Effector CD8-positive, alpha-beta T cell (primary cell): ENCODE measurements at places on chromosomes 6 and 20.

DNA sequence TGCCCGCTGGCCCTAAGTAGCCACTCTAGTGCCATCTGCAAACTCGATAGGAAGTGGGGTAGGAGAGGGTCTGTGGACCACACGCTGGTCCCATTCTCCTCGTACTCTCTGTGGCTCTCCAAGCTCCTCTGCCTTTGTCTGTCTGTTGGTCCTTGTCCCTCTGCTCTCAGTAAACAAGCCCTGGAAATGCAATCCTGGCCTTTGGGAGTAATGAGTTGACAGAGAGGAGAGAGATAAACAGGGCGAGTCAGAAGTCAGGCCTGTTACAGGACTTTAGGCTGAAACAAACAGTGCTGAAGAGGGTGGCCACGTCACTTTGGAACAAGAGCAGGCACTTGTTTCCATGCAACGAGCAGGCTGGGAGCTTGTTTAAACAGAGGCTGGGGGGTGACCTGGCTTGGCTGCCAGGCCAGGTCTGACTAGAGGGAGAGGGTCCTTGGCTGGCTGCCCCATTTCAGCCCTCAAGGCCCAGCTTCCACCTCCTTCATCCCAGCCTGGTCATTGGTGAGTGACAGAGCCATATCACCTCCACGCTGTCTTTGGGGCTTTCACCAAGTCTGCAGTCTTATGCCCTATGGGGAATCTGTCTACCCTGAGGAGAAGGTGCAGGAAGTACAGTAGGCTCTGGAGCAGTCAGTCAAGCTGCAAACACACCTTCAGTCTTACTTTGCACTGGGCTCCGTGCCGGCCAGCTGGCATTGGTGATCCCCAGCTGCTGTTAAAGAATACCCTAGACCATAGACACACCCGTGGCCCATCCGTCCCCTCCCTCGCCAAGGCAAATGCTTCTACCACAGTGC is 22.6 kb downstream of the FOXP4 start:
- no peak for DNase-seq

DNA sequence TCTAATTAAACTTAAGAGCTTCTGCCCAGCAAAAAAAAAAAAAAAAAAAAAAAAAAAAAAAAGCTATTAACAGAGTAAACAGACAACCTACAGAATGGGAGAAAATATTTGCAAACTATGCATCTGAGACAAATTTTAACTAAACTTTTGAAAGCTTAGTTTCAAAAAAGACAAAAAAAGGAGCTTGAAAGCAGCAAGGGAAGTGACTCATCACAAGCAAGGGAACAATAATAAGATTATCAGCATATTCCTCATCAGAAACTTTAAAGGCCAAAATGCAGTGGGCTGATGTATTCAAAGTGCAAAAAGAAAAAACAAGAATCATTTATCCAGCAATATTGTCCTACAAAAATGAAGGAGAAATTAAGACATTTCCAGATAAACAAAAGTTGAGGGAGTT is 158.6 kb downstream of the RNF144B start:
- DNase-seq = no peak

DNA sequence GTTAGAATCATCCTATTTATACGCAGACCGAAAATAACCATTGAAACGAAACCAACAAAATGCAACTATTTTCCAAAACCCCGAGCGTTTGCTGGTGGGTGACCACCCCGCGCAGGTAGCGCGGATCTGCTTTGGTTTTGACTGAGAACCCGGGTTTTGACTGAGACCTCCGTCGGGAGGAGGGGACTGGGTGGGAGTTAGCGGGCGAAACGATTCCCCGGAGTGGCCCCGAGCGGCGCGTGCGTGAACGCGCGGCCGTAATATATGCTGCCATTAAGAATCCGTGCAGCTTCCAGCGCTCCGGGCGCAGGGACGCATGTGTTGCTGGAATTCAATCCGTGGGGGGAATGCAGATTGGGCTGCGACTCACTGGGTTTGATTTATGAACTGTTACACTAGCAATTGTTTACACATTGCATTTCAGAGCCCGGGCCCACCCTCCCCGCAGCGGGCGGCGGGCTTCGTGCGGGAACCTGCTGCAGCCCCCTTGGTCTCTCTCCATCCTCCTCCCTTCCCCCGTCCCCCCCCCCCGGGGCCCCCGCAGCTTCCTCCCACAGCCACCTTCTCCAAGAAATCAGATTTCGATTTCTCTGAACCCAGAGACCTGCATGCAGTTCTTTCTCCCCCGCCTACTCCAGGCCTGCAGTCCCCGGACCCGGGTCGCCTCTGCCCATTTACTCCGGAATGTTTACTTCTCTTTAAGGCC is 9.9 kb downstream of the NRN1 start:
- DNase-seq = no peak

GRCh38 chr20:44028868-44029847 is 114.5 kb downstream of the TOX2 start:
- no peak for DNase-seq

- no peak for DNase-seq
Measured at GRCh38 chr6:3286641-3287171, 28.0 kb downstream of the PSMG4 start.

DNA sequence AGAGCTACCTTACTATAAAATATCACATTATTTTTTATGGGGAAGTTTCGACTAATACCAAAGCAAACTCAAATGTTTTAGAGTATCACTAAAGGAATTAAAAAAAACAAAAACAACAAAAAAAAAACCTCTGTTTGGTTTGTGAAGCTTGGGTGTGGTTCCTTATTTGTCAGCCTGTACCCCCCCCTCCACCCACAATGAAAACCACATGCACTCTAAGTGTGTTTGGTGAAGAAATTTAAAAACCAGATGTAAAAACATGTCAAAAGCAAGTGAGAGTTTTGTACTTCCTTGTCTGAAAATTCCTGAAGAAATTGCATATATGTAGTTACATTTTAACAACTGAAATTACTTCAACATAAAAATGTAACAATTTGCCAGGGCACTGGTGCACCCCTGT is 3.1 kb downstream of the STK38 start:
- peak; percentile 48 for DNase-seq

DNA sequence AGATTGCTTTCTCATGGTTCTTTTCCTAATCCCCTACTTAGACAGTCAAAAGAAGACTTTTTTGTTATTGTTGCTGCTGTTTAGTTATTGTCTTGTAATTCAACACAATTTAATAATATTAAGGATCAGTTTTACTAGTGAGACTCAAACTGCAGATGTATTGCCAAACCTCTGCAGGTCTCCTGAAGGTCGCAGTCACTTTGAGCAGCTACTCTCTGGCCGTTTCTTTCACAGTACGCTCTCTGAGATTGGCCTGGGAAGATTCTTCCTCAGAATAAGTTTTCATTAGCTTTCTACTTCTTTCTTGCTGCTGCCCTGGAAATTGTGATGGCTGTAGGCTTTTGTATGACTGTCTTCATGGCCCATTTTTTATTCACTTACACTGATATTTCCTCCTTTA is 930.8 kb downstream of the QKI start:
- DNase-seq = no peak

DNA sequence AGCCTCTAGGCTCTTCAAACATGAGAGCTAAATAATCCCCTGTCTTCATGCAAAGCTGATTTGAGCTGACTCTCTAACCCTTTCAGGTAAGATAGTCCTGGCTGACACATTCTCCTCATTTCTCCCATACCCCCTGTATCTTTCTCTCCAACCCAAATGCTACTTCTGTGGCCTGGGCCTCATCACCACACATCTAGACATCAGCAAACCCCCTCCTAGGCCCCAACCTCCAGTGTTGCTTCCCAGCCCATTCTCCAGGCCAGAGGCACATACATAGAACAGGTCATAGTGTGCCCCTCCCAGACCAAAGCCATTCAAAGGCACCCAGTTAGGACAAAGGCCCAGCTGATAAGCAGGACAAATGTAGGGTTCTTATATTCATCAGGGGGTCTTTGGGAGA is 84.9 kb downstream of the ANKRD60 start:
- no peak for DNase-seq

DNA sequence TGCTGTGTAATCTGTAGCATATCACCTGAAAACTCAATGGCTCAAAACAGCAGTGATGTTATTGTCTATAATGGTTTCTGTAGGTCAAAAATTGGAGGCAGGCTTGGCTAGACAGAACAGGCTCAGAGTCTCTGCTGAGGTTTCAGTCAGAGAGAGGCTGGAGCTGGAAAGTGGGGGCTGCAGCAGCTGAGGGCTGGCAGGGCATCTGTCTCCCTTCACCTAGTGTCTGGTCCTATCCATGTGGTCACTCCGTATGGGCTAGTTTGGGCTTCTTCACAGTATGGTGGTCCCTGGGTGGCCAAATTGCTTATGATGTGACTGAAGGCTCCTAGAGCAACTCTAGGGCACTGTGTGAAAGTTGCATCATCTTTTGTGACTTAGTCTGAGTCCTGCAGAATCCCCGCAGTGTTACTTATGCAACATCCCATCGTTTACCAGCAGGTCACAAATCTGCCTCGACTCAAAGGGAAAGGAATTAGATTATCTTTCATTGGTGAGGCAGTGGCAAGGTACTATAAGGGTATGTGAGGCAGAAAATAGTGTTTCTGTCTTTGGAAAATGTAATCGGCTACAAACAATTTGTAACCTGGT is 497.0 kb downstream of the EPHA7 start:
- no peak for DNase-seq

GRCh38 chr20:53276143-53276542 is 304.0 kb downstream of the TSHZ2 start:
- no peak for DNase-seq

- DNase-seq = no peak
Measured at GRCh38 chr20:1086277-1087213, 31.9 kb upstream of the PSMF1 start.

- no peak for DNase-seq
Measured at GRCh38 chr6:110953633-110954303, 4.7 kb upstream of the GTF3C6 start.

DNA sequence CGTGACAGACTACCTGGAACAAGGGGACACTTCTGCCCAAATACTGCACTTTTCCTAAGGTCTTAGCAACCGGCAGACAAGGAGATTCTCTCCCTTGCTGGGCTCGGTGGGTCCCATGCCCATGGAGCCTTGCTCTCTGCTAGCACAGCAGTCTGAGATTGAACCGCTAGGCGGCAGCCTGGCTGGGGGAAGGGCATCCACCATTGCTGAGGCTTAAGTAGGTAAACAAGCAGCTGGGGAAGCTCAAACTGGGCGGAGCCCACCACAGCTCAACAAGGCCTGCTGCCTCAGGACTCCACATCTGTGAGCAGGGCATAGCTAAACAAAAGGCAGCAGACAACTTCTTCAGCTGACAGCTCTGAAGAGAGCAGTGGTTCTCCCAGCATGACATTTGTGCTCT is 87.8 kb upstream of the ASCC3 start:
- no peak for DNase-seq

DNA sequence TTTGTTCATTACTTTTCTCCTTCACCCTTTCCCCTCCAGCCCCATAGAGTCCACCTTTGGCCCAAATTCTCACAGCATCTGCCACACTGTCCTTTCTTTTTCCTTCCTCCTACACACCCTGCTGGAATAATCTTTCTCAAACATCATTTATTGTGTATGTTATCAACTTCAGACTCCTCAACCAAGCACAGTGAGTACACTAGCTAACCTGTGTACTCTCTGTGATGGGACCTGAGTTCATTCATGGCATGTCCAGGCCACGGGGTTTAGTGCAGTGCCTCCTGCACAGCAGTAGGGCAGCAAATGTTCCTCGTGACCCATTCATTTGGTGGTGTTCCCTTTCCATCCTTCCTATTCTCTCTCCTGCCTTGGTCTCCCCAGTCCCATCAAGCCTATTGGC is 7.1 kb upstream of the ARMC12 start:
- no peak for DNase-seq

- no peak for DNase-seq
Measured at GRCh38 chr20:47093320-47093966, 198.8 kb downstream of the EYA2 start.

- no peak for DNase-seq
Measured at GRCh38 chr6:984031-984430, 291.1 kb upstream of the EXOC2 start.

GRCh38 chr20:13659288-13659687 is 20.6 kb upstream of the TASP1 start:
- DNase-seq = no peak

GRCh38 chr6:130944486-130944885 is 117.3 kb downstream of the SMLR1 start:
- no peak for DNase-seq

DNA sequence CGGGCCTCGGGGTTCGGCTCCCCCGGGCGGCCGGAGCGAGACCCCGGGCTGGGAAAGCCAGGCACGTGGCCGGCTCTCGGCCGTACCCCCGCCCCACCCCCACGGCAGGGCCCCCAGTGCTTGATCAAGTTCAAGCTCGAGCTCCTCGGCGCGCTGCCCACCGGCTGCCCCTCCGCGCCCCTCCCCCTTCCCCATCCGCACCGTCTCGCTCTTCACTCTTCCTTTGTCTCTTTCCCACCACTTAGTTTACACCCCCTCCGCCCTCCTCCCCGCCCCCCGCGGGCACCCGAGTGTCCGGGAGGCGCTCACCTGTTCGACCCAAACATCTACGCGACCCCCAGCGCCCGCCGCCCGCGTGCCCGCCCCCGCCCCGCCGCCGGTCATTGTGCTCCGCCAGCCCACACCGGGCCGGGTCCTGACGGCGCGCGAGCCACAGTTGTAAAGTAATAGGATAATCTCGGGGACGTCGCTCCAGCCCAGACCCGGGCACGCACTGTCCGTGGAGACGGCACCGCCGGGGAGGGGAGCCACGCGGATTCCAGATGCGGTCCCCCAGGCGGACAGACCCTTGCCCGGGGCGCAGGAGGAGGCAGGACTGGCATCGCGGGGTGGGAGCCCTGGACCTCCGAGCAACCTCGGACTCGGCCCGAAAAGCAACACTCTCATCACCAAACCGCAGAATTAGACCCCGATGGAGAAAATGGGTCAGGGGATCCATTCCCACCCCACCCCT is 100.7 kb downstream of the NOL4L start:
- DNase-seq = peak; percentile 37

- DNase-seq = no peak
Measured at GRCh38 chr20:3479025-3479424, 8.2 kb downstream of the ATRN start.

DNA sequence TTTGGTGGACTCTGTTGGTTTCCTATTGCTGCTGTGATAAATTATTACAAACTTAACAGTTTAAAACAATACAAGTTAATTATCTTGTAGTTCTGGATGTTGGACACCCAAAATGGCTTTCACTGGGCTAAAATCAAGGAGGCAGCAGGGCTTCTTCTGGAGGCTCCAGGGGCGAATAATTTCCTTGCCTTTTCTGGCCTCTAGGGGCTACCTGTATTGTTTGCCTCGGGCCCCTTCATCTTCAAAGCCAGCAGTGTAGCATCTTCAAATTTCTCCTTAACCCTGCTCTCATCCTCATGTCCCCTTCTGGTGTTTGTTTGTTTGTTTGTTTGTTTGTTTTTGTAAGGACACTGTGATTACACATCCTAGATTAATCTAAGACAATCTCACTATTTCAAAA is 60.5 kb upstream of the ANKEF1 start:
- no peak for DNase-seq

DNA sequence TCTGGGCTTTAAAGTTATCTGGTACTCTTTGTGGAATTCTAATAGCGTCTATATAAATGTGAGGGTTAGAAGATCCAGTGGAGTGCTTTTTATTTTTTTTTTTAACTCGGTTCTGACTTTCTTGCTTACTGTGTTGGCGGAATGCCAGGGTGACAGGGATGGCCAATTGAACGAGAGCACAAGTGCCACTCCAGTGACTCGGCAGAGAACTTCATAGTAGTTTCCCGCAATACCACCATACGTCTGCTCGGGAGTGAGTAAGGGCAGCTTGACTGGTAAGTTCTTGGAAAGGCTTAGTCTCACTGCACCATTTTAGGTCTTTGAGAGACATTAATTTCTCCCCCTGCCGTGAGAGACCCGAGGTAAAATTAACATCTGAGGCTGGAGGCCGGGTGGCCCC is 49.4 kb upstream of the TULP1 start:
- DNase-seq = no peak

GRCh38 chr20:35461620-35462019 is 6.2 kb downstream of the CEP250 start:
- DNase-seq = no peak

- DNase-seq = no peak
Measured at GRCh38 chr6:3007571-3007970, 7.9 kb downstream of the NQO2 start.
